ENCODE measurements at places on chromosomes 12 and 14.

- no peak for DNase-seq
Observed at GRCh38 chr12:120367924-120368788, 808 bp downstream of the MSI1 start.

GRCh38 chr12:2637371-2637770 is 157.4 kb upstream of the FKBP4 start:
- DNase-seq: no peak

DNA sequence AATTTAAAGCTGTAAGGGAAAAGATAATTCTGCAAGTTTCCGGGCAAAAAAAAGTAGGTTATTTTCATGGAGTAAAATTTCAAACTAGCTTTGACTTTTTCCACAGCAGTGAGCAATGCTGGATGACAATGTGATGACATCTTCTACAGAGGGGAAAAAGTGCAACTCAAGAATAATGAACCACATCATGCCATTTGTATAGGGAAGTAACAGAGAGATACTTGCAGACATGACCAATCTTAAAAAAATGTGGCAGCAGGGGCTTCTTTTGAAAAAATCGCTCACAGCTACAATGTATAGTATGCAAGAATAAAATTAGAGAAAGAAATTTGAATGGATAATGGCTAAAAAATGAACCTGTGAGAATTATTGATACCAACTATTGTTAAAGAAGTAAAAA is 115.5 kb downstream of the DHRS2 start:
- no peak for DNase-seq

GRCh38 chr12:108076556-108076955 is 52.5 kb upstream of the WSCD2 start:
- DNase-seq: no peak

- no peak for DNase-seq
Observed at GRCh38 chr12:27937768-27938167, 34.8 kb downstream of the PTHLH start.

- DNase-seq: no peak
Observed at GRCh38 chr14:55389330-55389729, 22.3 kb downstream of the ATG14 start.

DNA sequence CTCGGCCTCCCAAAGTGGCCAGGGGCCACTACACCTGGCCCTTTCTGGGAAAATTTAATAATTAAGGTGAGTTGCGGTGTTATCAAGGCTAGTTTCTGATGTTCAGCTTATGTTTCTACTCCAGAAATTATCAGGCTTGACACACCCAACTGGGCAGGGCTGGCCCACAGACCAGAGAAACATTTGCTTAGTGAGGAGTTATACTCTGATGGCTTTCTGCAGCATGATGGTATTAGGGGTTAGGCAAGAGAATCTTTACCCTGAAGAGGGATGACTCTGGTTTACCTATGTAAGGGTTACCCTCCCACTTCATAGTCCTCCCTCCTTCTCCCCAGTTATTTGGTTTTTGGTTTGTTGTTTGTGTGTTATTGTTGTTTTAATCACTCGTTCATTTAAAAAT is 24.5 kb upstream of the HECTD1 start:
- no peak for DNase-seq

- no peak for DNase-seq
Observed at GRCh38 chr12:42507081-42507480, 82.5 kb downstream of the PRICKLE1 start.

GRCh38 chr14:103023881-103024473 is 33.4 kb downstream of the CDC42BPB start:
- no peak for DNase-seq

GRCh38 chr12:60021235-60021634 is 425.4 kb downstream of the SLC16A7 start:
- DNase-seq: no peak

DNA sequence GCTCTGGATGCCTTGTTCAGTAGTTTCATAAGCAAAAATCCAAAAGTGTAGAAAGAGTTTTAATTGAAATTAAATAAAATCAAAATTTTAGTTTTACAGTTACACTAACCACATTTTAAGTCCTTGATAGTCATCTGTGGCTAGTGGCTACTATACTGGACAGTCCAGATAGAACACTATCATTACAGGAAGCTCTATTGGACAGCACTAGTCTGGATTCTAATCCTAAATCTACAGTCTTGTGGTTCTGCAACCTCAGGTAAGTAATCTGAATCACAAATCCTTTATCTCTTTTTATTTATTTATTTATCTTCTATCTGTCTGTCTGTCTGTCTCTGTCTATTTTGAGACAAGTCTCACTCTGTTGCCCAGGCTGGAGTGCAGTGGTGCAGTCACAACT is 18.0 kb downstream of the RAP1B start:
- DNase-seq: no peak

GRCh38 chr12:17214929-17215328 is 609.0 kb upstream of the LMO3 start:
- DNase-seq: no peak

GRCh38 chr12:92007787-92008186 is 137.9 kb downstream of the BTG1 start:
- no peak for DNase-seq

- no peak for DNase-seq
Observed at GRCh38 chr12:130705178-130705822, 10.8 kb downstream of the RIMBP2 start.

GRCh38 chr14:71521238-71522135 is 410.7 kb upstream of the RGS6 start:
- no peak for DNase-seq

DNA sequence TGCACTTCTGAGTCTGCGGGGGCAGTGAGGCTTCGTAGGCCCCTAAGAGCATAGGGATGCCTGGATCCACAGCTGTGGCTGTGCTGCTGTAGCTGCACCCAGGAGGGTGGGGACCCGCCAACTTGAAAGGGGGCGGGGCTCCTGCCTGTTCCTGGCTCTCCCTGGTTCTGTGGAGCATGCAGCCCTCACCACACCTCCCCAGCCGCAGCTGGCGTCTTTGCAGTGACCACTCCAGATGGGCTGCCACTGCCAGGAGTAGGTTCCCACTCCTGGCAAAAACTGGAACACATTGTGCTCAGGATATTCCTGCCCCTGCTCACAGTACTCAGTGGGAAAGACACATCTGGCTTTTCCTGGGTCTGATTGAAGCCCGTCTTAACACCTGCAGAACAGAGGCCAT is 35.8 kb downstream of the TIMELESS start:
- no peak for DNase-seq

GRCh38 chr14:80385336-80385735 is 174.0 kb upstream of the DIO2 start:
- DNase-seq: no peak

- DNase-seq: no peak
Observed at GRCh38 chr14:62626416-62626815, 418.8 kb downstream of the KCNH5 start.

DNA sequence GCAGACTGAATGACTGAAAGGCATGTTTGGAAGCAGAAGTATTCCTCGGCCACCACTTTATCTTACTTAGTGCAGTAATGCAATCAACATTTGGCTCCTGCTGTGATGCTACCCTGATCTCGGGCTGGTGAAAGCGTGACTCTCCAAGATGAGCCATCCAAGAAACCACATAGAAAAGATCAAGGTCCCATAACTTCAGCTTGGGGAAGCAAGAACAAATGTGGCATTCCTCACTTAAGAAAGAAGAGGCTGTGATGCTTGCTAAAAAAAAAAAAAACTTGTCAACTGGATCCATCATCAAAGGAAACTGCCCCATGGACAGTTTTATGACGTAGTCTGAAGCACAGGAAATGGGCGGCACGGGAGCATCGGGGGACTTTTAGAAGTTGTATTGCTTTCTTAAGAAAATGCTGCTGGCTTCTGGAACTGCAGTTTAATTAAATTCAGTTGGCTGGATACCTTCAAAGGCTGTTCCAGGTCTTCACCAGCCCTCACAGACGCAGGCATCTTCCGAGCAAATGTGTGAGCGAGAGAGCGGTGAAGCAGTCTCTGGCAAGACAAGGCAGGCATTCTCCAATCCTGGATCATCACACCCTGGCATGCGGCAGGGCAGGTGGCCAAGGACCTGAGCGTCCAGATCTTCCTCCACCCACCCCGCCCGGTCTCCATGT is 38.2 kb upstream of the MAP1LC3B2 start:
- DNase-seq: no peak

DNA sequence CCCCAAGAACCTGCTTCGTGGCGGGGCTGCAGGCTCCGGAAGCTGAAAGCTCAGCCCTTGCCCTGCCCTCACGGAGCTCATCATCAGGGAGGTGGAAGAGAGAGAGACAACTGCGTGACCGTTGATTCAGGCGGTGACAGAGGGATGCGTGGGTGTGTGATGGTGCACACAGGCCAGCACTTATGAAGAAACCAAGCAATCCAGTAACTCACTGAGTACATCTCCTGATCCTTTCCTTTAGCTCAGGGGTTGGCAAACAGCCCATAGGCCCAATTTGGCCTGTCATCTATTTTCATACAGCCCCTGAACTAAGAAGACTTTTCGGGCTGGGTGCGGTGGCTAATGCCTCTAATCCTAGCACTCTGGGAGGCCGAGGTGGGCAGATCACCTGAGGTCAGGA is 49.9 kb downstream of the TESC start:
- no peak for DNase-seq

DNA sequence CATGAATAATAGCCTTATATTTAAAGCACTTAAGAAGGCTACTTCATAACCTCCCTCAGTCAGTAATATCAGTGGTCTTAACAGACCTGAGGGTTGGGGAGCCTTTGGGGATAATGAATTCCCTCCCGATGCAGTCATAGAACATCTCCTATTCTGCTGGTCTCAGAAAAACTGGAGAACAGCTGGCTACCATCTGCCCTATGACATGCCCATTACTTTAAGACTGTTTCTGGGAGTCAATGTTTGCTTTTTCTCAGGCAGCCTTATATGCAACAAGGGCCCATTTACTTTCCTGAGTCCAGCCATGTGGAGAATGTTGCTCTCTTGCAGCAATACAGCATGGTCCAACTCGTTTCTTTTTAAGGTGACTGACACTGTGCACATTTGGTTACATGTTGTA is 161.7 kb upstream of the PARP11 start:
- DNase-seq: no peak

GRCh38 chr12:24553259-24553658 is 395.6 kb downstream of the BCAT1 start:
- no peak for DNase-seq

- no peak for DNase-seq
Observed at GRCh38 chr12:89176676-89177075, 175.6 kb downstream of the DUSP6 start.

GRCh38 chr12:19620222-19620621 is 180.9 kb downstream of the AEBP2 start:
- no peak for DNase-seq

DNA sequence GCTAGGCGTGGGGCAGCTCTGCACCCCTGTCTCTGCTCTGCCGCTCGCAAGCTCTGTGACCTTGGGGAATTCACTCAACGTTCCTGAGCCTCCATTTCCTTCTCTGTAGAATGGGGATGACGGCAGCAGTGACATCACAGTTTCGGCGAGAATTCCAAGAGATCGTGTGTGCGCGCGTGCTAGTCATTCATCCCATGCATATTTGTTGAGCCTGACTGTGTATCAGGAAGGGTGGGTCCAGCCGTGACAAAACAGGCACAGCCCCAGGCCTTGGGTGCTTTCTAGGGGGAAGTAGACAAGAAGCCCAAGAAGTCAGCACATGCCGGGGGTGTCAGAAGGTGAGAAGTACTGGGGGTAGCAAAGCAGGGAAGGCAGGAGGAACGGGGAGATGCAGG is 145.6 kb upstream of the NCOR2 start:
- peak; percentile 56 for DNase-seq

DNA sequence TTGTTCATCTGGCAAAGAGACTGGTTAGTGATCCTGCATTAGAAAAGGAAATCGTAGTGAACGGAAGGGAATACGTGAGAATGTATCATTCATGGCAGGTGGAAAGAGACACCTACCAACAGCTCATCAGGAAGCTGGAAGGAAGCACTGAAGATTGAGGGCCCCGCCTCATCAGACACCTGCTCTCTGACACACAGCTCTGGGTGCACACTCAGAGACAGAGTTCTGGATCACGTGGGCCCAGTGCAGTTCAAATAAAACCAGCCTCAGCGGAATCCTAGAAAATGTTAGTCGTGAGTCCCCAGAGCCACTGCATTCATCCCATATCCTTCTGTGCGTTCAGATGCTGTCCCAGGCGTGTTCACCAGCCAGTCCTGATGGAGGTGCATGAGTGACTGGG is 129.7 kb downstream of the GLT1D1 start:
- no peak for DNase-seq

DNA sequence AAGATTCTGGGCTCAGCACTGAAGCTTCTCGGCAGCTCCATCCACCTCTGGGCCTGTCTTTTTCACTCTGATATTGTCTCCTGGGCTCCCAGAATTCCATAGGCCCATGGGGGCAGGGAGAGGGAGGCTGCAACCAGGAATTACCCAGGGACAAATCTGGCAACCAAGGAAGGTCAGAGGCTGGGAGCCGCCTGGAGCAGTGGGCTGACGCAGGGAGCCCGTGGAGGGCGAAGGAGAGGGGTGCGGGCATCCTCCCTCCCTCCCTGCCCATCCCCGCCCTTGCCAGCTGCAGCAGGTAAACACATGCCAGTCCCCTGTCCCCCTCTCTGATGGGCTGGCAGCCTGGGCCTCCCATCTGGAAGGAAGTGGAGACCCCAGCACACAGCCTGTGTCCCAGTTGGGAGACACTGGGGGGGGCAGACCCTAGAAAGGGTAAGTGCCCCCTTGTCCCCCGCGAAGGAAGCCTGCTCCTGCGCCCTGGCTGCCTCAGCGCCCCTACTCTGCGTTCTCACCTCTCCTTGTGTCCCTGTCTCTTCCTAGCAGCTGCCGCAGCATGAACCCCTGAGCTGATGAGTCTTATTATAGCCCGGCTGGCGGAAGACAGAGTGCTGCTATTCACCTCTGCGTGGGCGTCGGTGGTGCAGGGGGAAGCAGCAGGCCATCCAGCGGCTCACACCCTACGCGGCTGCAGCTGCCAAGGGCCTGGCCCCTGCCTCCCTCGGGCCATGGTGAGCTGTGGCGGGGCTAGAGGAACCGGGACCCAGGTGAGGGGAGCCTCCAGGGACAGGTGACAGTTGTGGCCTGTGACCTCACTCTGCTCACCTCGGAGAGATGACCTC is 6.7 kb downstream of the LRTM2 start:
- DNase-seq: no peak

DNA sequence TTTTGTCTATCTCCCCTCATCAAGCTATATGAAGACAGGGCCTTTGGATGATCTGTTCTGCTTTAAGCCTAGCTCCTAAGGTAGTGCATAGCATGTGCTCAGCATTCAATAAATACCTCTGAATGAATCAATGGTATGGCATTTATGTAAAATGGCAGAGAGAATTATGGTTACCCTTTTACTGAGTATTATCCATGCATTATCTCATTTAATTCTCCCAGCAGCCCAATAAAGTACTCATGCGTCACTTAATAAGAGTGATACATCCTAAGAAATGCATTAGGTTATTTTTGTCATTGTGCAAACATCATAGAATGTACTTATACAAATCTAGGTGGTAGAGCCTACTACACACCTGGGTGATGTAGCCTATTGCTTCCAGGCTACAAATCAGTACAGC is 269.7 kb downstream of the KSR2 start:
- no peak for DNase-seq

DNA sequence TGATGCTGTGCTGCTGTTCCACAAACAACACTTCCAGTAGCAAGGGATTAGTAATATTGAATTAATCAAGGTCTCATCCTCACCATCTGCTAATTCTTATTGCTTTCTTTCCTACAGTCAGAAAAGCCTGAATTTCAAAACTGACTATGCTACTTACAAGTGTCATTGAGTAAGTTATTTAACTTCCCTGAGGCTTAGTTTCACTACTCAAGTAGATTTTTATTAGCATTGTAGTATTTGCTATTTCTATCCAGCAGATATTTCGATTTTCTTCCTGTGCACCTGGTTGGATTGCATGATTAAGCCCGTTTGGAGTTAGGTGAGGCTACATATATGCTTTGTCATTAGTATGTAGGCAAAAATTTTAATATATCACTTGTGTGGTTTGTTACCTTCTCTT is 591.5 kb downstream of the TRHDE start:
- DNase-seq: no peak

Measured in left lobe of liver (tissue), 2 donors.